SK-N-SH treated with all-trans-retinoic acid at 6 μM for 48 hours (cell line): ENCODE measurements at places on chromosomes 6 and 20.

GRCh38 chr20:5569021-5569420 lies 181.2 kb upstream of the SHLD1 start:
- ATAC-seq = peak; percentile 94

DNA sequence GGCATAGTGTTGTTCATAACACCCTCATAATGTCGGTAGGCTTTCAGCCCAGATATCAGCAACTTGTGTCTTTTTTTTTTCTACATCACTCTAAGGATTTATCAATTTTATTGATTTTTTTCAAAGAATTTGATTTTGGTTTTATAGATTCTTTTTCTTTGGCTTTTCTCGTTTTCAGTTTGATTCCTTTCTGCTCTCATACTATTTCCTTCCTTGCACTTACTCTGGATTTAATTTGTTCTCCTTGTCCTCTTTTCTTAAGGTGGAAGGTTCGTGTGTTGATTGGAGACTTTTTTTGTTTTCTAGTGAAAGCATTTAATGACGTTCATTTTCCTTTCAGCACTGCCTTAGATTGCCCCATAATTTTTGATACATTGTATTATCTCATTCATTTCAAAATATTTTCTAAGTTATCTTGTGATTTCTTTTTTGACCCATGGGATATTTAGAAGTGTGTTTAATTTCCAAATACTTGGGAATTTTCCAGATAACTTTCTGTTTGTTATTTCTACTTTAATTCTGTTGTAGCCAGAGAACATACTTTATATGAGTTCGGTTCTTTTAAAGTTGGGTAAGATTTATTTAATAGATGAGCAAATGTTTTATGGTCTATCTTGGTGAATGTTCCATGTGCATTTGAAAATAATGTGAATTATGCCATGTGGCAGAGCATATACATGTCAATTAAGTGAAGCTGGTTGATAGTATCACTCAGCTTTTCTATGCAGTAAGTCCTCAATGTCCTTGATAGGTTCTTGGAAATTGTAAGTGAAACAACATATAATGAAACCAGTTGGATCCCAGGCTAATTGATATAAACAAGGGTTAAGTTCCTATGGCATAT lies 62.8 kb downstream of the IRF4 start:
- no peak for ATAC-seq

DNA sequence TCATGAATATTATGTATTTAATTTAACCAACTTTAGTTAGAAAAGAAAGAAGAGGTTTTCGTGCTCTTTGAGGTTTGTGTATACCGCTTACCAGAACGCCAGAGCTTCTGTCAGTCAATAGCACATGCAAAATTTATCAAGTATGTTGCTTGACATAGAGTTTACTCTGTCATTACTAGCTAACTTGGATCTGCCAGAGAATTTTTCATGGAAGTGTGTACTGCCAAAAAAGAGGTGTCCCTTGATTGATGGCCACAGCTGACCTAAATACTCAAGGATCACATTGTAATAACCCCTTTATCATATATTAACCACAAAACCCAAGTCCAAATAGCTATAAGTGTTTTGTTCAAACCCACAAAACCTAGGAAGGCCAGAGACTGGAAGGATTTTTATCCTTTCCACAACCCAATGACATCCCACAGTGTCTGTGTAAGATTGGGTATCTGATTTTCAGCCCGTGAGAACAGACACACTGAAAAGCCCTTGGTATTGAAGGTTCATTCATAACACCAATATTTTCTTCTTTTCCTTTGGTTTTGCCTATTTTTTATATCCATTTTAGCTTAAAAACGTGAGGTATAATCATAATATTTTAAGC lies 194.0 kb upstream of the EYA4 start:
- ATAC-seq = no peak

DNA sequence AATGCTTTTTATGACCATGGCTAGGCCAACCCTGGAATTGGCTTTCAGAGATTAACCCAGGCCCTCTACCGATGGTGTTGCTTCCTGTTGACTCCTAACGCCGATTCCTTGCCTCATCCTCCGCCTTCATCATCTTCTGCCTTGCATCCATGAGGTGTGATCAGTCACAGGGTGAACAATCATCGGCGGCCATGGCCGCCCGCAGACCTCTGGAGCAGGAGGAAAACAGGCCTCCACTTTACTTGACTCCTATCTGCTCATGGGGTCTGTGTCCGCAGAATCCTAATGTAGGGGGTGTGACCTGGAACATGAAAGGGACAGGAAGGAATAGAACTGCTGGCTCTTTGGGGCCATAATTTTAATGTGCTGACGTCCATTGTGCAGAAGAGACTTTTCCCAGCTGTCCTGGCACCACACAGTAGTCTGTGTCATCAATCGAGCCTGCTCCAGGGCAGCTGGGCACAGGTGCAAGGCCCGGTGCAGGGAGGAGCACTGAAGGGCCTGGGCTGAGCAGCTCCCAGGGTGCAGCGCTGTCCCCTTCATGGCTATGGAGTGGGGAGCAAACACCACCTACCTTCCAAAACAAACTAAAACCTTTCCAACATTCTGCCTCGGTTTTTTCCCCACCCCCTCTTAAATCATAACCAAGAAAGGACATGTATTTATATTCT lies 8.0 kb downstream of the SLC22A3 start:
- ATAC-seq = no peak

- ATAC-seq = no peak
Measured at GRCh38 chr20:59365611-59366285, 65.3 kb downstream of the EDN3 start.

GRCh38 chr6:137871291-137871690 lies 4.2 kb downstream of the TNFAIP3 start:
- ATAC-seq = no peak
